ENCODE measurements at places on chromosomes 11 and 22.

DNA sequence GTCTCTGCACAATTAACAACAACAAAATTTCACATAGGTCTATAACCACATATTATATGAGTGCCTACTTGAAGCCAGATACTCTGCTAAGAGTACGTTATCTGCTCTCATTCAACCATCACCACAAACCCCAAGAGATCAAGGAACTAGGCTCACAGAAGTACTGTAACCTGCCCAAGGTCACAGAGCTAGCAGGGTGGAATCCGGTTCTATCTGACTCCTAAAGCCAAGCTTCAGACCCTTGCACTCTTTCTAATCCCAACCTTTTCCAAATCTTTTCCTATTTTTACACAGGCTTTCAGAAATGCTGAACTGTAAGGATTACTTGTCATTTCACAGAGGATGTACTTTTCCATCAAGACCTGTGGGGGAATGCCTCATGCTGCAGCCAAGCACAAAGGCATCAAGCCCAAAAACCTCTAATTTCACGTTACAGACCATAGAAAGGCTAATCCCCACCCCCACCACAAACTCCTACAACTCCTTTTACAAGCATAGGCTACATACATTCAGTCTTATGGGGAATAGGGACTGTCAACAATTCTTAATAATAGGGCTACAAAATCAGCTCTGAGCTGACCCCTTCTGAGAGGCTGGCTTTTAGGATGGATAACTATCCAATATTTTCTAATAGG is 927 bp downstream of the PRCP start:
- no peak for DNase-seq

DNA sequence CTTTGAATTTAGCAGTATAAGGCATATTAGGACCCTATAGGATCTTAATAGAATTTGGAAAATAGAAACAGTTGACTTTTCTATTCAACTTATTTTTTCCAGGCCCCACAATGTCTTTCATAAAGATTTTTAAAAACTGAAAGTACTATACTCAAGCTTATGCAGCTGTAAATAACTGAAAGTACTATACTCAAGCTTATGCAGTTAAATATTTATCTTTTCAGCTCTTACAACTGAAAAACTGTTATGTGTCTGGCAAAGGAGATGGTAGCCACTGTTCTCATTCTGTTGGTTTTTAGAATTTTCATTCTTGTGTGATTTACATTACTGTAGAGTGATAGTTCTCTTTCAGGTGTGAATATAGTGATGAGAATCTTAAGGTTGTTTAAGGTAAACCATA is 16.5 kb downstream of the HIPK3 start:
- no peak for DNase-seq

DNA sequence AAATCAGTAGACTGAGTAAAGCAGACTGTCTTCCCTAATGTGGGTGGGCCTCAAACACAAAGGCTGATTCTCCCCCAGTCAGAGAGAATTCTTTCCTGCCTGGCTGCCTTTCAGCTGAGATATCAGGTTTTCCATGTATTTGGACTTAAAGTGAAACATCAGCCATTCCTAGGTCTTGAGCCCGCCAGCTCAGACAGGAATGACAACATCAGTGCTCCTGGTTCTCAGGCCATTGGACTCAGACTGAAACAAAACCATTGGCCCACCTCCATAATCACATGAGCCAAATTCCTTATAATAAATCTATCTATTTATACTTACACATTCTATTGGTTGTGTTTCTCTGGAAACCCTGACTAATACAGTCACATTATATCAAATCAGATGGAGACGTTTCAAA is 56.7 kb upstream of the CLPB start:
- DNase-seq: no peak

- no peak for DNase-seq
These were observed 126.5 kb downstream of the CASP12 start for GRCh38 chr11:104771763-104772162.

GRCh38 chr11:128813729-128814128 is 53.4 kb downstream of the KCNJ1 start:
- DNase-seq: no peak

DNA sequence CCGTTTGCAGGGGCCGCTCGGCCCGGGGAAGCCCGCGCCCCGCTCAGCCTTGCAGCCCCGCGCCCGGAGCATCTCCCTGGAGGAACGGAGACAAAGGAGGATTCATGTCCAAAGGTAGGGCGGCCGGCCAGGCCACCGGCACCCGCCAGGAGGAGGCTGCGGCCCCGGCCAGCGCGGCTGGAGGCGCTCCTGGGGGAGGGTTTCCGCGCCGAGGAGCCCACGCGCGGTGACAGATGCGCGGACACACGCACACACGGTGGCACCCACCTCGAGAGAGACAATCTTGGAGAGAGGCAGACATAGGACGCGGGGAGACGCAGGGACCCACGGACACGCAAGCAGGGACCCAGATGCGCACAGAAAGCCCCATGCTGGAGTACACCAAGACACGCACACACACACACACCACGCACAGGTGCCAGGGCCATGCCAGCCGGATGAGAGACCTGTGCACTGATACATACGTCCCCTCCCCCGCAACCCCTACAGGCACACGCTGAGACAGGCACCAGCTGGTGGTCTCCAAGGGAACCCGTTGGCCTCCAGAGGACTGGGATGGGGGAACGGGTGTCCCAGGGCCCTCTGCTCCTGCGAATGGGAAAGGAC is 7.8 kb downstream of the SEPTIN3 start:
- DNase-seq: no peak

DNA sequence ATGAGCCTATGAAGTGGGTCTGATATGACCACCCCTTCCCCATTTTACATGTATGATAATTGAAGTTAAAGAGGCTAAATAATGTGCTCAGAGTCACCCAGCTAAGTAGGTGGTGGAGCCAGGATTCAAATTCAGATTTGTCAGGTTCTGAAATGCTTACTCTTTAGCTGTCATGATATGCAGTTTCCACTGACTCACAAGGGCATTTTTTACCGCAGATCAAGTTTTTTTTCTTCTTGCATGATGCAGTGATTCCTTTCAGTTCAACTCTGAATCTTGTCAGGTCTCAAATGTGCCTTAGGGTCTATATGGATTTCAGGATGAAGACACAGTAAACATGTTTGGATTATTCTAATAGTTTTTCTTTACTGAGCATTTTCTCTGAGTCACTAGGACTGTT is 12.6 kb upstream of the TRIM44 start:
- no peak for DNase-seq

- peak; percentile 79 for DNase-seq
These were observed 19.2 kb downstream of the GLYATL1 start for GRCh38 chr11:58958500-58958899.

GRCh38 chr11:124041254-124041653 is at the start of gene OR10G7:
TSS of gene OR10G7 (minus strand) at chr11:124041325. CDS start at chr11:124039001, 2,324 bp downstream.
- DNase-seq: no peak

DNA sequence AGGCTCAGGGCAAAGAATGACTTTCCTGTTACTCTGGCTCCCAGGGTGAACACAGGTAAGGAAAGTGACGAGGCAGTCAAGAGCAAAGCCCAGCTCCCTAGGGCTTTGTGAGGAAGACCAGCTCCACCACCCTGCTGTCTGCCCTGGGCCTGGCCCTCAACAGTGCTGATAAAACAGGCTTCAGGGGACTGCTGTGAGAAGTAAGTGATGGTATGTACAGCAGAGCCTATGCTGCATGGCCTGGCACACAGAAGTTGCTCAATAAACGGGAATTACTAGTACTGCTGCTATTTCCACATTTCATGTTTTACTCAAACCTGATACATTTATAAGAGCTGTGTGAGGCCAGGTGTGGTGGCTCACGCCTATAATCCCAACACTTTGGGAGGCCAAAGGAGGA is 50.3 kb downstream of the MICAL3 start:
- no peak for DNase-seq

- no peak for DNase-seq
These were observed 52.5 kb upstream of the NNMT start for GRCh38 chr11:114243461-114244372.

DNA sequence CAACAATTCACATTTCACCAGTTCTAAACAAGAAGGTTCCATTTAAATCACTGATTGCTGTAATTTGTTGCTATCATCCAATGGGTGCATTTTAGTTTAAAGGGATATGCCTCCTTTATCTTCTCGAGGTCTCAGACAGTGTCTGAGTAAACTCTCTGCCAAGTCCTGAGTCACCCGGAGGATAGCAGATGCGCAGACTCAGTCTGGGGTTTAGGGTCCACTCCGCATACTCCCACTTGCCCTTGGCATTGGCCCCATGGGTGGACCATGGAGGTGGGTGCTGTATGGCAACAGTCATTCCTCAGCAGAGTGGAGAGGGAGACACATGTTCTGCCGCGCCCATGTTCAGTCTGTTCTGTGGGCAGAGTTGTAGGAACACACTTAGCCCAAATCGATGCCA is 65.4 kb upstream of the CRTAM start:
- DNase-seq: no peak

DNA sequence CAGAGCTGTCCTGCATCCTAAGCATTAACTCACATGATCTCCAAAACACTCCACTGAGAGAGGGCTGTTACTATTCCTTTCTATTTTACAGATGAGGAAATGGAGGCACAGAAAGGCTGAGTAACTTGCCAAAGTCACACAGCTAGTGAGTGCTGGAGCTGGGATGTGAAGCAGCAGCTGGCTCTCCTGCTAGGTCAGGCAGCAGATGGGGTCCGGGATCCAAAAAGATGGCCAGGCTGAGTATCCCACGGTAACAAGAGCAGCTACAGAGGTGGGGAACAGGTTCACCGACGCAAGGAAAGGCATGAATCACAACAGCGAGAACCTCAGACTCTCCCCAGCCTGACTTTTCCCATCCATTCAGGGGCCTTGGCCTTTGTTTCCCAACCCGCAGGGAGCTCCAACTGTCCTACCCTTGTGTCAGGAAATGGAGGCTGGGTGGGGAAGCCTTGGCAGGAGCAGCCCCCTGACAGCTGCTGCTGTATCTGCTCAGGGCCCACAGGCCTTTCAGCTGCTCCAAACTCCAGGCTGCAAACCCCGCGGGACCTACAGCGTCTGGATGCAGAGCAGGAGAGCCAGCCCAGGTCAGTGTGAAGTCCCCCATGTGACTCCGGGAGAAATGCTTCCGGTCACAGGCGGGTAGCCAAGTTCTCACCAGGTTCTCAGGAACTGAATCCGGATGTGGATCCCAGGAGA is 29.5 kb downstream of the DKK3 start:
- DNase-seq: no peak

- peak; percentile 77 for DNase-seq
These were observed at the start of gene APOBEC3C for GRCh38 chr22:39013942-39014722. TSS of gene APOBEC3C (plus strand) at chr22:39014257. CDS start at chr22:39014363, 106 bp downstream.

DNA sequence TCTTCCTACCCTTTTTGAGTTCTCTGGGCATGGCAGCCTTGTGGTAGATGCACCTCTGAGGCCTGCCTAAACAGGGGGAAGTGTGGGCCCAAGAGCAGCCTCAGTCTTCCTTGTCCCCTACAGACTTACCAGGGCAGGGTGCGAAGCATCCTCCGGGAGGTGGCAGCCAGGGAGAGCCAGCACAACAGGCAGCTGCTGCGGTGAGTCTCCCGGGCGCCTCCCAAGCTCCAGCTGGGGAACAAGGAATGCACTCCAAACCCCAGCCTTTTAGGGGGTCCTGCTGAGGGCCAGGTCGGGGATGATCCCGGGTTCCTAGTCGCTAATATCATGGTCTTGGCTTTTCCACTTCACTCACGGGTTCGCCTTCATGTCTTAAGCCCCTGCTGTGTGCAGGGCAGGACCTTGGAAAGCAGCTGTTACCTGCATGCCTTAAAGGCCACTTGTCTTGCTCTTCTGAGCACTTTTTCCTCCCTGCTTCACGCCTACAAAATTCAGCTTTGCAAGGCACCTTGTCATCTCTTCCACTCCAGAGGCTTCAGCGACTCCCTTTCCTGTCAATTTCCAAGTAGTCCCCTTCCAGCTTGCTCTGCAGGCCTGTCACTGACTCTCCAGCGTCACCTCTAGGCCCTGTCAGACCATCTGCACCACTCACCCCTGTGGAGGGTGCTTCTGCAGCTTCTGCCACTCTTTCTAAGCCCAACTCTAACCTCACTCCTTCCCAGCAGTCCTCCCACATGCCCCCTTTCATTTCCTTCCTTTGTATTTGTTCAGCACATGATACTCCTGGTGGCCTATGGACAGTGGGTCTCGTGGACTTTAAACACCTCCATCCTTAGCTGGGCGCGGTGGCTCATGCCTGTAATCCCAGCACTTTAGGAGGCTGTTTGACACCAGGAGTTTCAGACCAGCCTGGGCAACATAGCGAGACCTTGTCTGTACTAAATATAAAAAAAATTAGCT is 57.0 kb downstream of the PISD start:
- DNase-seq: no peak

DNA sequence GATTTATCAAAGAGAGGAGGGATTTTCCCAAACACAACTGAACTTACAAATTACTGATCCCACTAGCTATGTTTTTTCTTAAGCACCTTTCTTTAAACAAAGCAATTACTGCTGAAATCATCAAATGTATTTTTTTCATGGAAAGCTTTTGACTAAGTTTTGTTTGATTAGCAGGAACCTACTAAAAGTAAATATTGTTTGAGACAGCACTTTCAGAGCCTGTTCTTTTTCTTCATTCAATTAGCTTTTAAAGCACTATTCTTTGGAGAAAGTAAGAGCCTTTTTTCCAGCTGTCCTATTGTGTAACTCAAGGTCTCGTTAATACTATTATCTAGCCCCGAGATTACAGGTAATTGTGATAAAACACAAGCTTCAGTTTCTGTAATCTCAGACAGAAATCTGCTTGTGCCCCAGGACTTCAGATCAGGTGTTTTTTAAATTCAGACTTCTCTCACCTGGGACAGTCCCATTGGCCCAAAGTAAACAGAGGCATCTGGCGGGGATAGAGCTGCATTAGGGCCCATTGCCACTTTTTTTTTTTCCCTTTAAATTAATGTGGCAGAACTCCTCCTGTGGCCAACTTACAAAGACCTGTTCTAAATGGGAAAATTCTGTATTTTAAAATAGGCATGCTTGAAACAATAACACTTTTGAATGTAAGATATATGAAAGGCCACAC is 11.0 kb downstream of the CSTPP1 start:
- DNase-seq: no peak

DNA sequence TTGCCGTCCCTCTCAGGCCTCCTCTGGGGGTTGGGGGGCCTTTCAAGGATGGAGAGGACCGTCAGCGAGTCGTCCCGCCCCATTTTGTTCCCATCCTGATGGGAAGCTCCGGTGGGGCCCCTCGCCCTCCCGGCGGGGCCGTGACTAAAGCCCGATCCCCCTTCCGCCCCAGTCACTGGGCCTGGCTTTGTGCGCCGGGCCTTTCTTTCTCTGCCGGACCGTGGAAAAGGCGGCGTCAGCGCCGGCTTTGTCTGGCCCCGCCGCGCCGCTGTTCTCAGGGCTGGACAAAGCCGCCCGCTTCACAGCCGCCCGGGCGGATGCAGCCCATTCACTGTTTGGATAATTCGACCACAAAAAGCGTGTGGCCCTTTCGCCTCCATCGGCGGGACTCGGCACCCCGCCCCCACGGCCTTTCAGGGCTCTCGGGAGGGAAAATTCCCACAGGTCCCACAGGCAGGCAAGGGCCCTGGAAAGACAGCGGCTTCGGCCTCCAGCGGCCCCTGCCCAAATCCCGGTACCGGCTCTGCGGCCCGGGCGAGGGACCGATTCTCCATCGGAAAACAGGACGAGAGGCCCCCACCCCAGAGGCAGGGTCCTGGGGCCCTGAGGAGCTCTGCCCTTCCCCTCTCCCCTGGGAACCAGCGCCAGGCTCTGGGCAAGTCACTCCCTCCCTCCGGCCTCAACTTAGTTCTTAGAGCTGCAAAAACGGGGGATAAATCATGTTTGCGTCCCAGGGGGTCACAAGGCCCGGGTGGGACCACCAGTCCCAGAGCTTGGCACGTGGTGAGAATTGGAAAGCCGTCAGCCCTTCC is 87.2 kb downstream of the WNT7B start:
- no peak for DNase-seq

Data from inflammatory macrophage treated with lipopolysaccharide for 1 hour (primary cell).